ENCODE measurements at places on chromosomes 4 and X. TPM values are rescaled to one million over a fixed set of nuclear protein-coding genes. Genes with fewer than 3 reads are reported as not detected.

The AFF2 gene
- not detected for total RNA-seq

The NPY1R gene
- not detected for total RNA-seq

The SHROOM2 gene
- 8.6 TPM for total RNA-seq

The TCEAL7 gene
- 7.6 TPM for total RNA-seq

The FATE1 gene
- not detected for total RNA-seq

The ERAS gene
- not detected for total RNA-seq
